ENCODE measurements at places on chromosomes 2 and 18.

DNA sequence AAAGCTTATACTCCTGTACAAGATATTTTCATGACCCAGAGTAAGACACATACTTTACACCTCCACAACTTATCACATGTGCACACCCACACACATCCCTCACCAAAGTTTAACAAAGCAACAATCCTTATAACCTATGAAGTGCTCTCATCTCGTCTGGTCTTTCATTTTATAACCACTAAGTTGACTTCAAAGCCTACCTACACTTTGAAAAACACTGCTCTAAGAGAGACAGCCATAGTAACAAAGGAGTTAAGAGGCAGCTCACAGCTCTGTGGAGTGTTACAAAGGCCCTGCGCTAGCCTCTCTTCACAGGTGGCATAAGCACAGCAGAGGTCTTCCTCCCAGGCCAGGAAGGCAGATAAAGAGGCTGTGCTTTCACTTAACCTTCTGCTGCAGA, 69.7 kb upstream of the TMEM200C start:
- no peak for DNase-seq

DNA sequence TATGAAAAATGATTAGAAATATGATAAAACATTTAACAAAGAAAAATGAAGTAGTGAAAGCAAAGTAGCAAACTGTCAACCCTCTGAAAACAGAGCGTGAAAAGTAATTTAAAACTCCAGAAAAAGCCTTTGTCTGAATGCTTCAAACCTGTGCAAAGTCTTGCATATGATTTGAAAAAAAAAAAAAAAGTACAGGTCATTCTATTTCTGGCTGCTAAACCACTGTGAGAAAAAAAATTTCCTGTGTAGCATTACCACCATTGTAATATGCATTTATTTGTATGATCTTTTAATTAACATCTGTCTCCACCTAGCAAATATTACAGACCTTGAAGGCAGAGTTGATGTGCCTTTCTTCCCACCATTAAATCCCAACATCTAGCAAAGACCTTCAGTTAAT, 82.1 kb upstream of the CCDC68 start:
- DNase-seq: no peak

GRCh38 chr18:55433648-55434047, 154.3 kb downstream of the TCF4 start:
- no peak for DNase-seq

- DNase-seq: peak; percentile 90
Observed at GRCh38 chr2:74843899-74844298, 10.0 kb downstream of the HK2 start.

- DNase-seq: peak; percentile 92
Observed at GRCh38 chr18:54775686-54776085, 52.6 kb upstream of the RAB27B start.

- peak; percentile 71 for DNase-seq
Observed at GRCh38 chr18:75478996-75479880, 51.7 kb upstream of the SMIM21 start.

DNA sequence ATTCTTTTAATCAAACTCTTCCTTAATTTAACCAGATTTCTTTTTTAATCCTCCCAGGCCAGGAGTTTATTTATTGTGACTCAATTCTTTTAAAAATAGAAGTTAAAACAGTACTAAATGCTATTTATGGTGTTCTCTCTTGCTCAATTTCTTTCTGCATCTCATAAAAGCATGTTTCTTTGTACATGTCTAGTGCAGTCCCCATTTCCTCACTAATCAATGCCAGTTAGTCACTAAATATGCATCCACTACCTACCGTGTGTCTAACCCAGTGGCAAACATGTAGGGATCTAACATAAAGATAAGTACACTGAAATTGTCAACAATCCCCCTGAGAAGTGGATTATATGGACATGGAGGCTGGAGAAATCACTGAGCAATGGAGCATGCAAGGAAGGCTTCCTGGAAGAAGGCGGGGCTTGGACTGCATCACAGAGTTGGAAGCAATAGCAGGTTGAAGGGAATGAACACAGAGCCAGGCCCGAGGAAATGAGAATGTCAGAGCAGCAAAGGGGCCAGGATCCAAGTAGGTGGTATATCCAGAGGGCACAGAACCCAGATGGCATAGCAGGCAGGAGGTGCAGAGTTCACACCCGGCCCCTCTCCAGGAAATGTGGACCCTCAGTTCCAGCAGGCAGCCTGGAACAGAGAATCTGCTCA, 105.3 kb upstream of the FOSL2 start:
- no peak for DNase-seq

GRCh38 chr18:8703781-8704301, 1.5 kb upstream of the MTCL1 start:
- DNase-seq: no peak

- no peak for DNase-seq
Observed at GRCh38 chr18:79317703-79318102, 78.0 kb upstream of the NFATC1 start.

GRCh38 chr2:151049746-151050145, 211.9 kb downstream of the RBM43 start:
- DNase-seq: peak; percentile 55

- DNase-seq: peak; percentile 44
Observed at GRCh38 chr2:215002500-215002899, 135.9 kb downstream of the ABCA12 start.

- DNase-seq: no peak
Observed at GRCh38 chr2:97715951-97716694, 2.7 kb downstream of the ZAP70 start.

DNA sequence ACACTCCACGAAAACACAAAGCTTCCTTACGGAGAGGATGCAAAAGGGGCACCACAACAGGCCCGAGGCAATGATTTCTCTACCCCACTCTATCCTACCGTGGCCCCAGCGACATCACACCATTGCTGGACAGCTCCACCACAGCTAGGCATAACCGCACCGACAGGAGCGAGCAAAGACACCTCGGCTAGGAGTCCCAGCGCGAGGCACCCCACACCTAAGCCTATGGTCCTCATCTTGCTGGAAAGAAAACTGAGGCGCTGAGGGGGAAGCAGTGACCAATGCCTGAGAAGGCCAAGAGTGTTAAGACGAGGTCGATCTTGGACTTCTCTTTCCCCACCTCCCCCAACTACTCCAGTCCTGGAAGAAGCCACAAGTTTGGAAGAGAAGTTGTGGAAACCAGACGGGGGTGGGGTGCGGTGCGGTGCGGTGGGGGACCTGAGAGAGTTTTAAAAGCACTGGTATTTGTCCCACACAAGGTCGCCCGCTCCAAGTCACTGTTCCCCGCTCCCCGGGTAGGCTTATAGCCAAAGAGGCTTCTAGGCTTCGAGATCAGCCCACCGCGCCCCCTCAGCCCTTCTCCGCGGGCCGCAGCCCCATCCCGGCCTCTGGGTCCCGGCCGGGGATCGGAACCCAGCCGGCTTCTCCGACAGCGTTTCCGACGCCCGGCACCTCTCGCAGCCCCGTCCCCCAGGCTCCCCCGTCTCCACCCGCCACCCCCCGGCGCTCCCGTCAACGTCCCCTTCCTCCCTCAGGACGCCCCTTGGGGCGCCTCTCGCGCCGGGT, 766 bp downstream of the PDE6D start:
- DNase-seq: peak; percentile 20

- DNase-seq: no peak
Observed at GRCh38 chr18:74929110-74929509, 279.8 kb downstream of the PTGR3 start.

DNA sequence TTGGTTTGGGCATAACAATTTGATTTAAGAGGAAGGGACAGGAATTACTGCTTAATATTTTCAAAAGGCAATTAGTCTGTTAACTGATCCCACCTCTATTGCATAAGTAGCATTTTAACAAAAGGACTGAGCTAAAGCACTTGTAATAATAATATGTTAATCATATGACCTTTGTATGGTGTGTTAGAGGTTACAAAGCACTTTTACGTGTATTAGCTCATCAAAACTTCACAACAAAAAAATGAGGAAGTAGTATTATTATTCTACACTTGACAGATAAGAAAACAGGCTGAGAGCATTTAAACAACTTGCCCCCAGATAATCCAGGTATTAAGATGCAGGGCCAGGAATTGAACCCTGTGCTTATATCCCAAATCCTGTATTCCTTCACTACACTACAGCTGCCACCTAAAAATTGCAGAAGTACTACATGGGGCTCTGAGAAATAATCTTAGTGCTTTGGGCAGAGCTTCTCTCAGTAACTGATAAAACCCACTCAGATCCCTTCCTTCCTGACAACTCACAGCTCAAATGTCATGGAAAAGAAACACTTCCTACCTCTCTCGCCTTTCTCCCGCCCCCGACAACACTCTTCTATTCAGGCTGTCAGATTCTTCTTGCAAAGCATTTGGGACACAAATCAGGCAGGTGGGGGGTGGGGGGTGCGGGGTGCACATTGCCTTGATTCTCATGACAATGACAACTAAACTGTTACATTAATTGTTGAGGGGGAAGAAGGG, 20.7 kb upstream of the KCTD1 start:
- DNase-seq: no peak

DNA sequence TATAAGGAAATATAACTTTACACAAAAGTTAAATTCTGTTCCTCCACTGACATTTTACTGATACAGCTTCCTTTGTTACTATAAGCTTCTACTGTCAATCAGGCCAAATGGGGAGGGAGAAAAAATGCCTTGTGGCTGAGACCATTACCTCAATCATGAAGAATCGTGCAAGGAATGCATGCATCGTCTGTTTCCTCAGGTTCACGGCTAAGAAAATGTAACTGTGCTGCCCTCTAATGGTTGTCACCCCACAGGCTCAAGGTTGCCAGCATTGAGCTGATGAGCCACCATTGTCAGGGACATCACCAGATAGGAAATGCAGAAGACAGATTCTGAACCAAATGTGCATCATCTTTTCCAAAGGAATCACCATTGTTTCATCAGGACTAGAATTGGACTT, 426.9 kb downstream of the CDH2 start:
- peak; percentile 68 for DNase-seq

GRCh38 chr18:46497129-46497528, 159.9 kb downstream of the LOXHD1 start:
- peak; percentile 29 for DNase-seq

GRCh38 chr2:182522405-182522896, 95.6 kb upstream of the PDE1A start:
- peak; percentile 50 for DNase-seq

DNA sequence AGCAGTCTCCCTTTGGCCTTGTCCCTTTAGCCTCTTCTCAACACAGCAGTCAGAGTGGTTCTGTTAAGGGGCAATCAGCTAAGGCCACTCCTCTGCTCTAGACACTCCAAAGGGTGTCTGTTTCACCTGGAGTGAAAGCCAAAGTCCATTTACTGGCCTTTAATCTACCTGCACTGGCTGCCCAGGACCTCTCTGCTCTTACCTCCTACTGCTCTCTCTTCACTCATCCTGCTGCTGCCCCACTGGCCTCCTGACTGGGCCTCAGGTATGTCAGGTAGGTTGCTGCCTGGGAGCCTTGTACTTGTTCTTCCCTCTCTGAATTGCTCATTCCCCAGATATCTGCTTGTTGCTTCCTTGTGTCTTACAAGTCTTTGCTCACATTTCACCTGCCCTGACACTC, 68.2 kb downstream of the PIKFYVE start:
- no peak for DNase-seq

- DNase-seq: peak; percentile 34
Observed at GRCh38 chr2:54122171-54122935, 6.9 kb downstream of the ACYP2 start.

- no peak for DNase-seq
Observed at GRCh38 chr2:7111626-7112025, 194.4 kb downstream of the RNF144A start.

DNA sequence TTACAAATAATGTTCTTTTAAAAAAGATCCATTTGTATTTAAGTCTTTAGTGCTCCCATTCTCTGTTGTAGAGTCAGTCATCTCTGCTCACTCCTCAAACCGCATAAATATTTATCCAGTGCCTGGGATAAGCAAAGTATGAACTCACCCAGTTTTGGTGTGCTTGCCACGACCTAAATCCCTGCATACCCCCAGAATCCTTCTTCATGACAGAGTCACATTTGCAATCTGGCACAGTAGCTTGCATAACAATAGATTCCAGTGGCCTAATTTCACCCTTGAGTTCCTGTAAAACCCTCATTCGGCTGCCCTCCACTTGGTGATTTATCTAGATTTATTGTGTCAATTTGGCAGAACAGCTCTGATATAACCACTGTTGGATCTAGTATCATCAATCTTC, 92.9 kb downstream of the DTNA start:
- peak; percentile 72 for DNase-seq

DNA sequence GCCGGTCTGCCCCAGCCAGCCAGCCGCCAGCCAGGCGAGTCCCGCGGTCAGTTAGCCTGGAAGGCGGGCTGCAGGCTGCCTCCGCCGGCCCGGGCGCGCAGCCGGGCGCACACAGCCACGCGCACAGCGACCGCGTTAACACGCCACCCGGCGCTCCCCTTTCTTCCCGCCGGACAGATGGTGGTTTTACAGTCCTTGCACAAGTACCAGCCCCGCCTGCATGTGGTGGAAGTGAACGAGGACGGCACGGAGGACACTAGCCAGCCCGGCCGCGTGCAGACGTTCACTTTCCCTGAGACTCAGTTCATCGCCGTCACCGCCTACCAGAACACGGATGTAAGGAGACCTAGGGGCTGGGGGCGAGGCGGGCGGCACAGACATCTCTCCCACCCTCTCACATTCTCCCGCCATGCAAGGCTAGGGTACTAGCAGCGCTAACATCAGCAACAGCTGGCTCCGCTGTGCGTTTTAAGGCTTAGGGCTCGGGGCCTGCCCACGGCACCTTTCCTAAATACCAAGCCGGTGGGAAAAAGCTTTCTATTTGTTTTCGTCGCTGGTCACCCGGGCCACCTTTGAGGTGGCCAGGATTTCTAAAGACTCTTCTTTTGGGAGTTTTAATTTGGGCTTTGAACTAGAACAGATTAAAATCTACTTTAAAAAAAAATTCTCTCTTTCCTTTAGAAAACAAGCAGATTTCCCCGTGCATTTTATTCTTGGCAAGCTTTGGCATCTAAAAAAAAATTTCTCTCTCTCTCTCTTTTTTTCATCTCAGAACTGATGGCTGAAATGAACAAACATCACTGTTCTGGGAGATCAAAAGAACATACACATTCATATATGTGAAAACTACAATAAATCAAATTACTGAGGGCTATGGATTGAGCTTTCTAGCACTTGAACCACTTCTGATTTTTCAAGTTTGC, 2.9 kb downstream of the TBR1 start:
- peak; percentile 21 for DNase-seq

- DNase-seq: no peak
Observed at GRCh38 chr2:43102366-43103092, 123.9 kb downstream of the ZFP36L2 start.

- no peak for DNase-seq
Observed at GRCh38 chr18:79739440-79739778, 58.3 kb upstream of the KCNG2 start.

DNA sequence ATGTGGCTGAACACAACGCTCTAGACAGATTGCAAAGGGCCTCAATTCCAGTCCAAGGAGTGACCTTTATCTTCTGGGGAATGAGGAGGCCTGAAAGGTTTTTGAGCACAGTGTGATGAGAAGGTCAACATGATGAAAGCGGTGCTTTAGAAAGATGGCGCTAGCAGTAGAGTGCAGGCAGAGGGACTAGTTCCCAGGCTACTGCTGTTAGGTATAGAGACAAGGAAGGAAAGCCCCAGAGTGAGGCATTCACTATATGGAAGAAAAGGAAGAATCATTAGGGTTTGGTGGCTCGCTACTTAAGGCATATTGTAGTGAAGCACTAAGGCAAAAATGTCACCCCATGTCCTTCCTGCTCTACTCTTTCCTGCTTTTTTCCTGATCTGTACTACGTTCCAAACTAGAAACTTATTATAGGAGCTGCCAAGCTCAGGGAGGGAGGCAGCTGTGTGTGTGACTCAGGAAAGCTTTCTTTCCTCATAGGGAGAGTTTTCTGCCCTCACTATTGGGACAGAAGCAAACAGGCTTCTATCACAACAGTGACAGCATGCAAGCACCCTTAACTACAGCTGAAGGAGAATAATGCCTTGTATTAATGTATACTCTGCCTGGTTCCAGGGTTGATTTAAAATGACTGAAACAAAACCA, 160.8 kb upstream of the CAVIN2 start:
- DNase-seq: peak; percentile 45
